ENCODE measurements at places on chromosomes 3 and 15. TPM values are rescaled to one million over a fixed set of nuclear protein-coding genes. Genes with fewer than 3 reads are reported as not detected.

The CCR4 gene
- not detected for total RNA-seq

The ULK4 gene
- total RNA-seq, result 6.6 TPM

The SEMA6D gene
- 5.5 TPM for total RNA-seq

The CMTM8 gene
- 1.7 TPM for total RNA-seq

The GBE1 gene
- total RNA-seq, result 7.7 TPM

All from H7 (cell line).